GM23248 (cell line): ENCODE measurements at places on chromosomes 3 and 15. TPM values are rescaled to one million over a fixed set of nuclear protein-coding genes. Genes with fewer than 3 reads are reported as not detected.

DNA sequence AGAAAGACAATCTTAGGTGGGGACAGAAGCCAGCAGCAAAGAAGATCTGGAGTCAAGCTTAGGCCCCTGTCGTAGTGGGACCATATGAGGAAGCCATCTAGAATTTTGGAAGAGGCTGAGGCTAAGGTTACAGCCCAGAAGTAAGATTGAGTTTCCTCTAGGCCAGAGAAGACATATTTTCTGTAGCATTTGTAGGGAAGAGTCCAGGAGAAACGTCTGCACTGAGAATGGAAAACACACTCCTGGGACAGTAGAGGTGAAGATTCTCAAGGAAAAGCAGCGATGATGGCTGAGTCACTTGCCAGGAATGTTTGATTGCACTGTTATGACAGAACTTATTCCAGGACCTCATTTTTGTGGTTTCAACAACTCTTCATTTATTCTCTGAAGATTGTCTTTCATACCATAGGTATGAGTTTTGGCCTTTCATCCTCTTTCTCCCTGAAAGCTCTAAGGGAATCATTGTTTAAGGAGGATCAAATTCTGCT lies 107.2 kb downstream of the GTPBP8 start:
- H3K4me1 ChIP-seq: peaks cover 26% of the 10 kb centered on the region
- DNase-seq: peak; percentile 81
- no peak overlapping the region for H3K4me3 ChIP-seq
- H3K27ac ChIP-seq: peak overlapping the region; percentile 53

The NME9 gene
- not detected in 2 replicates for total RNA-seq

DNA sequence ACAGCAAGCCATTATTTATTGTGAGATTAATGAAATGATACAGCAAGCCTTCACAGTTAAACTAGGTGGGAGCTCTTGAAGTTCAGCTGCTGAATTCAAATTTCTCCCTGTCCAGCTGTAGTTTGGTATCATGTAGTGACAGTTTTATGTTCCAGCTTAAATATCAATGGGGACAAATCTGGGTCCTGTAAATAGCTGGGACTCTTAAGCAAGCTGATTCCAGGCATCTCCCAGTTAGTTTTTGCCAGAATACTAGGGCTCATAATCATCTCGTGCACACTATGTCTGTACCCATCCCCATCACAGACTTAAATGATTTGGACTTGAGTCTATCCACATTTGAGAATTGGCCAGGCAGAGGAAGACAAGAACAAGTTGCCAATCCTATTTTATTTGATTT lies 27.9 kb upstream of the NIT2 start:
- no peak overlapping the region for H3K27ac ChIP-seq

The LRRC31 gene
- not detected in 2 replicates for total RNA-seq

The HHLA2 gene
- not detected in 2 replicates for total RNA-seq
